Hepatic stellate cell (primary cell): ENCODE measurements at places on chromosomes 12 and 14.

DNA sequence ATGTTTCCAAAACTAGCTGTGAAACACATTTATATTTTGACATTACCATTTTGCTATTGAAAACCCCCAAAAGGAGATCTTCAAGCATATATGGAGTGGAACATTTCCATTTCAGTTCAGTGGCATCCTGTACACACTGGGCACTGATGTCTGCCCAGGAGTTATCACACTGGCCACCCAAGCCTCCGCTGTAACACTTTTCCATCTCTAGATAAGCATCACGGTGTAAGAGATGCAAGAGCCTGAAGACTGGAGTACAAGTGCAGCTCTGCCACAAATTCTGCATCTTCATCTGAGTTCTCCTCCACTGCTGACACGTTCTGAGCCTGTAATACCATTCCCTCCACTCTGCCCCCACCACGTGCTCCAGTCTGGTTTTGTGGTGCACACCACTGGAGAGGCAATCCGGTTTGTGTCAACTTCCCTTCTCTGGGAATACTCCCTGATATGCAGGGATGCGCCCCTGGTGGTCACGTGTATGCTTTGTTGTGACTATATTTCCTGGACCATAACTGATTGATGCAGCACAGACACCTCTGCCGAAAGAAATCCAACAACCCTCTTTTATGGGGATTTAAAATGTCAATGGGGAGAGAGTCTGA, 12.7 kb downstream of the SPTLC2 start:
- no peak for DNase-seq

- no peak for DNase-seq
Measured at GRCh38 chr14:84298663-84299195, 1231.2 kb upstream of the FLRT2 start.

GRCh38 chr14:98949051-98949450, 322.9 kb downstream of the BCL11B start:
- DNase-seq = no peak

GRCh38 chr12:94239332-94239993, 91.1 kb downstream of the PLXNC1 start:
- no peak for DNase-seq

DNA sequence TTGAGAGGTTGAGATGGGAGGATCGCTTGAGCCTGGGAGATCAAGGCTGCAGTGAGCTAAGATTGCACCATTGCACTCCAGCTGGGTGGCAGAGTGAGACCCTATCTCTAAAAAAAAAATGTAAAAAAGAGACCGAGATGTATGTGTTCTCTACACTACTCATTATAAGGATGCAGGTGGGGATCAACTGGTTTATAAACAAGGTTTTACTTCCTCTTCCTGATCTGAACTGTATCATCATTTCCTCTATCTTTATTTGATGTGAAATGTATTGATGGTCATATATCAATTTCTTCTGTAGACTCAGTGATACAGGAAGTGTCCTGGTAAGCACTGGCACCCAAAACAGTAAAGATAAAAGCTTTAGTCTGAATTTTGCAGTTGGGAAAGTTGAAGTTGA, 20.1 kb upstream of the USP44 start:
- DNase-seq = no peak

DNA sequence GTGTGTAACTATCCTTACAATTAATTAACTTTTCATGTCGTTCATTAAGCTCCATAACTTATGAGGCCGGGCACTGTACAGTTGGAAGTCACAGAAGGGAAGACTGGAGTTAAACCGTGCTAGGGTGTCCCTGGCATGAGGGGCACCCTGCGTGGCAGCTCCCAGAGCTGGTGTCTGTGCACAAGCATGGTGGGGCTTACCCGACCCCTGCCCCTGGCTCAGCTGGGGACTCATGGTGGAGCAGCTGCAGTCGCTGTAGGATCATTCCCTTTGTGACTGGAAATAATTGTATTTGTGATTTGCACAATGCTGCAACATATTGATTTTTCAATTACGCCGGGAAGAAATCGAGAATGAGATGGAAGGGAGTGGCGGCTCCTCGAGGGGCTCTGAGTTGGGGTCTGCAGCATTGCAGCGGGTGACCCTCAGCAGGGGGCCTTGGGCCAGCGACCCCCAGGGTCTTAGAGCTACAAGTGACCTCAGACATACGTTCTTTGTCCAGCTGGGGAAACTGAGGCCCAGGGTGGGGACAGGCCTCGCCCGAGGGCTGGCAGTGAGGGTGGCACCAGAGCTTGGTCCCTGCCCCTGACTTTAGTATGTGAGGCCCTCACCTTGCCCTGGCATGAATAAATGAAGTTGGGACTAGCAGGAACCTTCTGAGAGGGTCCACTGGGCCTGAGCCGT, 125.4 kb downstream of the KIF26A start:
- no peak for DNase-seq

DNA sequence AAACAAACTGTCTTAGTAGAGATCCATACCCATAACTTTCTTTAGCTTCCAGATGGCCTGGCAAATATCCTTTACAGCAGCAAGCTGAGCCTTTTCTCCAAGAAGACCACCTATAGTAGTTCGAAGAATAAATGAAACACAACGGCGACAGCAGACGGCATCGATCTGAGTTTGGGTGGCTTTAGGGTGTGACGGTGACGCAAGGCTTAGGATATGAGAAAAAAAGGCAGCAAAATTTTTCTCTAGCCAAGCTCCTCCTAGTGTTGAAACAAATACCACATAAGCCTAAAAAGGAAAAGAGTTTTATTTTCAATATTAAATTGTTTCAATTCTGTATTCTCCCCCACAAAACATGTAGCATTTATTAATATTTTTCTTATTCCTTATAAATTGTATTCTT, 33.3 kb downstream of the HEATR5A start:
- no peak for DNase-seq

- DNase-seq = no peak
Measured at GRCh38 chr12:107386569-107386968, 293.2 kb upstream of the CRY1 start.

- no peak for DNase-seq
Measured at GRCh38 chr12:20270557-20270956, 97.8 kb upstream of the PDE3A start.

- DNase-seq = no peak
Measured at GRCh38 chr12:128012110-128012509, 254.9 kb upstream of the TMEM132C start.

GRCh38 chr12:94143438-94143837, 4.9 kb upstream of the PLXNC1 start:
- DNase-seq = no peak

GRCh38 chr12:100141666-100141997, 1.0 kb downstream of the BLTP3B start:
- DNase-seq = peak; percentile 55

DNA sequence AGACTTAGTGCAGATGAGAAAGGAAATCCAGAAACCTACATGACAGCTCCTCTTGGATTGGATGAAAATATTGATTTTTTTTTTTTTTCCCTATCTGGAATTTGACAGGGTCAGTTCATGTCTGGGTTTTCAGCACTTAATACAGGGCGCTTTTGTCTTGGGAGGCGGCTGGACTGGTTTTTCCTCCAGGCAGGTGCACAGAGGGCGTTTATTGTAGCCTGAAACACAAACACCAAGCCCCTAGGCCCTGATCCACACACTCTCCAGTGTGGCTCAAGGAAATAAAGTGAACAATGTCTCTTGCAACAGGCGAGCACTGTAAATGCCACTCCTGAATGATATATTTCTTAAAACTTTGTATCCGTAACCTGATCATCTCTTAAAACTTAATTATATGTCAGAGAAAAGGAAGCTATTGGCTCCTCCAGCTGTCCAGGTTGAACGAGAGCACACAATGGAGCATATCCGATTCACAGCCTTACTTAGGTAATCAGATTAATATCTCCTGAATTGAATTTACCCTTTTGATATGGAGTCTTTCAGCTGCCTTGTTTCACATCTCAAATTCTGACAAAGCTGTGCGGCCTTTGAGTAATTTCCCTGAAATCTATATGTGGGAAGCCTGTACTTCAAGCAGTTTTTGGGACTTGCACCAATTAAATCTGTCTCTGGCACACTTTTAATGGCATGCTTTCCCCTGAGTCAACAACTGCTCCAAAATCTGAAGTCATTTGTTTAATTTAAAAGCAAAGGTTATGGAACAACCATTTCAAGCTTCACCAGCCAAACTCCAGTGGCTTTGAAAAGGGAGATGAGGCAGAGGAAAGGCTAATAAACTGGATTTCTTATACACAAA, 485.7 kb downstream of the ZFP36L1 start:
- DNase-seq = no peak

- no peak for DNase-seq
Measured at GRCh38 chr12:75476071-75476470, 4.5 kb upstream of the GLIPR1 start.

DNA sequence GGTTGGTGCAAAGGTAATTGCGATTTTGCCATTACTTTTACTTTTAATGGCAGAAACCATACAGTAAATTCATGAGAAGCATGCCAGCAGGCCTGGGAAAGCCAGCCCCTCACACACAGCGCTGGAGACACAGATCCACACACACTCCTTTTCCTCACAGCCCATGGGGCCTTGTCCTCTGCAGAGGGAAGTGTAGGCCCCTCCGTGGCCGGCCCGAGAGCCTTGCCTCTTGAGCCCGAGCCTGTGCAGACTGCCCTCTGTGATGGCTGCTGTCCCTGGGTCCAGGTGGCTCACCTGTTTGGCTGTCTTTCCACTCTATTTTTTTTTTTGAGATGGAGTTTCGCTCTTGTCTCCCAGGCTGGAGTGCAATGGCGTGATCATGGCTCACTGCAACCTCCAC, 39.3 kb downstream of the XRCC3 start:
- DNase-seq = no peak

- DNase-seq = no peak
Measured at GRCh38 chr12:9935026-9935425, 2.9 kb upstream of the CLEC2A start.

DNA sequence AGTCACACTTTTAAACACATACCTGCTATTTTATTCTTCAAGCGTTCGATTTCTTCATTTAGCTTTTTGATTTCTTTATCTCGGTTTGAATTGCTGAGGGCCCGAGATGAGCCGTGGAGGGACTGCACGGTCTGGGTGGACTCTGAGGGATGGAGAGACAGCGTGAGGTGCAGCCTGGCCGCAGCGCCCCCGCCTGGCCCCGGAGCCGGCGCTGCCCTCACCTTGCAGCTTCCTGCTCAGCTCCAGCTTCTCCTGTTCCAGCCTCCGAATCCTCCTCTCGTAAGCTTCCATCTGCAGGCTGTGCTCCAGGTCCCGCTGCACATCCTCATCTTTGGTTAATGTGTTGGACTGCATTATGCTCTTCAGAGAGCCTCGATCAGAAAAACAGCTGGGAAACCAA, 53.2 kb downstream of the AMN start:
- no peak for DNase-seq

GRCh38 chr14:36989806-36990205, 182.6 kb downstream of the SLC25A21 start:
- no peak for DNase-seq

DNA sequence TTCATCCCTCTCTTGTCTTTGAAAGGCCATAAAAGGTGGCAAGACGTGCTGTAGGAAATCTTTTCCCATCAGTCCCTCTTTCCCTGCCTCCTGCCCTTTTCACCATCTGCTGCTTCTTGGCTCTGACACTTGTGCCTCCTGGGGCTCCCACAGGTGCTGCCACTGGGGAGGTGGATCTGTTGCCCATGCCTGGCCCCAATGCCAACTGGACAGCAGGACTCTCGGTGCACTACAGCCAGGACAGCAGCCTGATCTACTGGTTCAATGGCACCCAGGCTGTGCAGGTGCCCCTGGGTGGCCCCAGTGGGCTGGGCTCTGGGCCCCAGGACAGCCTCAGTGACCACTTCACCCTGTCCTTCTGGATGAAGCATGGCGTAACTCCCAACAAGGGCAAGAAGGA, 6.5 kb downstream of the CLSTN3 start:
- no peak for DNase-seq

GRCh38 chr12:113960030-113960429, 6.1 kb downstream of the RBM19 start:
- DNase-seq = no peak

- DNase-seq = no peak
Measured at GRCh38 chr14:100490252-100490651, 97.0 kb downstream of the BEGAIN start.

DNA sequence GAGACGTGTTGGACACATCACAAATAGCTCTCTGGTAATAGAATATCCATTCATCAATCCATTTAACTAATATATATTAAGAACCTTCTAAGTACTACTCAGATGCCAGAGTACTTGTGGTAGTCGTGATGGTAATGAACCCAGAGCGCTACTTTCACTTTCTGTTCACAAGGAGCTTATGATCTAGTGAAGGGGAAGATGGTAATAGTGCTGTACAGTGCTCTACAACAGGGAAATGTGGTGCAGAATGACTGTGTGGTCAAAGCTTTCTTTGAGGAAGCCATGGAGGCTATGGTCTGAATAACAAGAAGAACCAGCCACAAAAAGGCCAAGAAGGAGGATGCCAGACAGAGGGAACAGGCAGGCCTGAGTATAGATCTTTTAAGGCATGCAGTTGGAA, 212.0 kb downstream of the PTPRO start:
- no peak for DNase-seq

DNA sequence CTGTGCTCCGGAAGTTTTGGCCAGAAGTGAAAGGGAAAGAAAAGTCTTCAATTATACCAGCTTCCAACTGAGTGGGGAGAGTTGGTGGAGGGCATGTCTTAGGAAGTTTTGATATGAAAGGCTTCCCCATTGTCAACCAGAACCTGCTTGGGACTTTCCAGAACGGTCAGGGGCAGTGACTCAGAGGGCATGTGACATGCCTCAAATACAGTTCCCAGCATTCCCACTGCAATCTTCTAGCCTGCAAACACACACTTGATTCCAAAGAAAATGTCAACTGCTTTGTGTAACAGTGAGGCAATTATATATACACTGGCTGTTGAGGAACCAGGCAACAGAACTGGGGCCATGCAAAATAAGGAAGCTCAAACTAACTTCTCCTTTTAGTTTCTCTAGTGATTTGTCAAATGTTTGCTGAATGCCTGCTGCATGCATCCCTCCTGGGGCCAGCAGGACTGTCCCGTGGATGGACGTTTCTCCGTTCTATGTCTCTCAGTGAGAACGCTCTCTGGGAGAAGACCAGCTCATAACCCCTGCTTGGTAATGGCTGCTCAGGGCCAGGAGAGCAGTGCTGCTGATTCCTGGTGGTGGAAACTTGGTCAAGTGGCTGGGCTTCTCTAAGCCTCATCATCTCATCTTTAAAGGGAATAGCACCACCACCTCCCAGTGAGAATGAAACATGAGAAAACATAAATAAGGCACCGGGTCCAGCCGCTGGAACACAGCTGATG, 18.3 kb downstream of the SLC25A47 start:
- peak; percentile 91 for DNase-seq

GRCh38 chr14:74663884-74664283, 49.0 kb downstream of the AREL1 start:
- no peak for DNase-seq

GRCh38 chr14:27410981-27411380, 813.1 kb upstream of the NOVA1 start:
- DNase-seq = no peak

GRCh38 chr12:89405626-89406345, 53.5 kb upstream of the DUSP6 start:
- no peak for DNase-seq

DNA sequence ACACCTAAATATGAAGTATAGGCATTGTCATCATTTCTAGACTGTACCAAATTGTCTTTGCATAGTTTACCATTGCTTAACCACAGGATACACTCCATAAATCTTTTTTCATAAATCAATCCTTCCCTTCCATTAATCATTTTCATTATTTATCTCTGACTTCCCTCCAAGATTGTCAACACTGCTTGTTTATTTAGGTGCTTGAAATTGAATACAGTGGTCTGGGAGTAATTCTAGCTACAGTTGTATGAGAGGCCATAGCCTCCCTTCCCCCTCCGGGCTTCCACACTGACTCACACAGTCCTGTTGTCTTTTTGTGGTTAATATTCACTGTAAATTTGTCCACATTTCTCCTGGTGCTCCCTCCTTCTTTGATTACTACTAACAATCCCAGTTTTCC, 114.2 kb upstream of the ARID2 start:
- peak; percentile 58 for DNase-seq
